Stimulated activated CD8-positive, alpha-beta memory T cell treated with anti-CD3 and anti-CD28 coated beads, Interleukin-15, amount 100 ng/mL, for 48 hours (primary cell): ENCODE measurements at places on chromosomes 1 and 21.

DNA sequence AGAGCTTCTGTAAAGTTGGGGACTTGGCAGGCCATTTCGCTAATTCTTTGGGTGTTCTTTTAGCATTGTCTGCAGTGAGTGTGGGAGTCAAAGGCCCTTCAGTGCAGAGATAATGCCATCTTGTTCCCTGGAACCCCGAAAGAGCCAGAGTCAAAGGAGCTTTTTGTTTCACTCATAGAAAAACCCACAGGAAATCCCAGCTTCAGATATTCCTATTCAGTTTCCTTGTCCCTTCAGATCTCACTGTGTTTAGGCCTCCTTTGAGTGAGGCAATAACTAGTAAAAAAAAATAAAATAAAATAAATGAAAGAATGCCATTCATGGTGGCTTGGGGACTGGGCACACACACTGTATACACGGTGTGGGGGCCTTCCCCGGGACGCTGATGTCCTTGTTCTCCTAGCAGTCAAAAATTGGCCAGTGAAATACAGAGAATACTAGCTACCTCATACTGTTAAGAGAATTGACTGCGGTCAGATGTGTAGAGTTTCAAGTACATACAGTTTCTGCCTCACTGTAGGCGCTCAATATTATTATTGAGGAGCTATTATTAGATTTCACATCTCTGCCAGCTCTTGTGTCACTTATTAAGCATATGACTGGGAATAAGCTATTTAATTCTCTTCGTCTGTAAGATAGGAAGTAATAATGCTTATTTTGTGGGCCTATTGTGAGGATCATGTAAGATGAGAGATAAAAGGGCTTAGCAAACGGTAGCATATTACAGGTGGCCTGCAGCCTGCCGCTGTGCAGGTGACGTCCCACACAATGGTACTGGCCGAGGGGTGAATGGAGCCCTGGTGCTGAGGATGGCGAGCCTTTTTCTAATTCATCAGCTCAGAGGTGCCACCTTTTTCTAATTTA lies 16.7 kb downstream of the DISC1 start:
- DNase-seq, result no peak

DNA sequence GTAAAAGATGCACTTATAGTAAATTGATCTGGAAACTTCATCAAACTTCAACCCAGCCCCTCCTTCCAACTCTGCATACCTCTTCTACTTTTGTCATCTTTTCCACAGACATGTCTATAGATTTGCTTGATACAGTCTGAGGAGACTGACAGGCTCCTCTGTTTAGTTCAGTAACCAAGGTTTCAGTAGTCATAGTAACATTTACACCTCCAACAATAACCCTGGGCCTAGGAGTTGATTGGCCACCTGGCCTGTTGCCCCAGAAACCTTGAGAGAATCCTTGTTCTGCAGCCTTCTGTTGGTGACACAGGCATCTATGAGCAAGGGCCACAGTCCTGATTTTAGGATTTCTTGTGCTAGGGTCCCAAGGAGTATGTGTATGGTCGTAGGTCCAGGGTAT lies at the start of gene CFAP141:
TSS of gene CFAP141 (minus strand) at position 138 of the 400 bp plus-strand sequence. CDS start at position 112, 26 bp downstream.
- no peak for DNase-seq

- DNase-seq, result no peak
These were observed 22.9 kb downstream of the SYT11 start for GRCh38 chr1:155882235-155882634.

DNA sequence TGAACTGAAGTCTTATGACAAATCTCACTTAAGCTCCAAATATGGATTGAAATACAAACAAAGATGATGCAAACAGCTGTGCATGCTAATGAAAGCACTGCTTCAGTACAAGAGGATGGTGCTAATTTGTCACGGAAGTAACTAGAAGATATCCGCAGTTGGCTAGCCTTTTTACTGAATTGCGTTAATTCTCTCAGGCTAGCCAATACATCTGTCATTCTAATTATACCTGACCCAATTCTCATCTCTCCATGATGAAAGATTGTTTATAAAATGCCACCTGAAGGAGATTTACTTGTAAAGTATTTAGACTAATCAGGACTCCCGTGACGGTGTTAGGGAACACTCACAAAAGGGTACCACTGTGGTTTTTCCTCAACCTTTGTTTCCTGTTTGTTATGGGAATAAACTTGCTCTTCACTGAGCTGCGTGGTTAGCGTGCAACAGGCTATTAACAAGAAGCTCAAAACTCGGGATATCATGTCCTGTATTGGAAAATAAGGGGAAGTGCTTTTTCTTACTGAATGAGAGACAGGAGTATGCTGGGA lies 162.5 kb downstream of the APP start:
- DNase-seq, result no peak

- no peak for DNase-seq
These were observed 29.1 kb downstream of the IL12RB2 start for GRCh38 chr1:67336783-67337182.

- DNase-seq, result no peak
These were observed 24.7 kb upstream of the ATP5PO start for GRCh38 chr21:33940164-33940880.

GRCh38 chr1:246599315-246599714 lies 33.1 kb downstream of the CNST start:
- DNase-seq, result no peak

- DNase-seq, result no peak
These were observed 21.8 kb downstream of the COL6A2 start for GRCh38 chr21:46119637-46120271.

GRCh38 chr1:7334475-7335035 lies 436.5 kb upstream of the VAMP3 start:
- DNase-seq, result no peak

DNA sequence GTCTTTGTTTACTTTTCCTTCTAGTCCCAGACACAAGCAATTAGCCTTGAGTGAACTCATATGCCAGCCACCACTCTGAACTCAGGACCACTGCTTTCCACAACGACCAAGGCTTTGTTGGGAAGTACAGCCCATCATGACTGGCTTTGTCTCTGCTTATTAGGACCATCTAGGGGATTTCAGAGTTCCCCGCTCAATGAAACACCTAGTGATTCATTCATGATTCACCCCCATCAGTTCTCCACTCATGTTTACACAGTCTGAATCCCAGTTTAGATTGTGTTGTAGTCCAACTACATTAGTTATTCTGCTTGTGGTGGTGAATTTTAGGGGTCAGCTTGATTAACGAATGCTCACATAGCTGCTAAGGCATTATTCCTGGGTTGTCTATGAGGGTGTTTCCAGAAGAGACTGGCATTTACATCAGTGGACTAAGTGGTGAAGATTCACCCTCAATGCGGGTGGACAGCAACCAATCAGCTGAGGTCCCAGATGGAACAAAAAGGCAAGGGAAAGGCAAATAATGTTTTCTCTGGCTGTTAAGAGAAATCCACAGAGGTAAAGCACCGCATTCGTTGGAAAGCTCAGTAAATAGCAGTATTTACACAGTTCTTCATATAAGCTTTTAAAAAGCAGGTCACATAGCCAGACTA lies 122.7 kb downstream of the RGS21 start:
- DNase-seq, result no peak

DNA sequence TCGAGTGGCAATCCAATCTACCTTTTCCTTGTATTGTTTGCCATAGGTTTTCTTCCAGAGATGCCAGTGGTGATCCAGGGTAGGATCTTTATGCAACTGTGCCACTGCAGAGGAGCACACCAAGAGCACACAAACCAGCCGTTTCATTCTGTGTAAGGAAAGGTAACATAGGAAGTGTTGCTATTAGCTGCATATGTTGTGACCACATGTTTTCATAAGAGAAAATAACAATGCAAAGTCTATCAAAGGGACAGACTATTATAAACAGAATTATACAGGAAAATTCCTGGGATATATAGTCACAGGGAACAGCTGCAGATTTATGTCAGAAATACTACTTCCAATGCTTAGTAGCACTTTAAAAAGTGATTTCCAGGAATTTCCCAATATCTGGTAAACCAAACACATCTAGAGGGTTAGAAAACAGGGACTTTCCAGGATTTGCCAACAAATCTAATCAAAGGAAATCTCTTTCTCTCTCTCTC lies 919 bp downstream of the CTSS start:
- no peak for DNase-seq

DNA sequence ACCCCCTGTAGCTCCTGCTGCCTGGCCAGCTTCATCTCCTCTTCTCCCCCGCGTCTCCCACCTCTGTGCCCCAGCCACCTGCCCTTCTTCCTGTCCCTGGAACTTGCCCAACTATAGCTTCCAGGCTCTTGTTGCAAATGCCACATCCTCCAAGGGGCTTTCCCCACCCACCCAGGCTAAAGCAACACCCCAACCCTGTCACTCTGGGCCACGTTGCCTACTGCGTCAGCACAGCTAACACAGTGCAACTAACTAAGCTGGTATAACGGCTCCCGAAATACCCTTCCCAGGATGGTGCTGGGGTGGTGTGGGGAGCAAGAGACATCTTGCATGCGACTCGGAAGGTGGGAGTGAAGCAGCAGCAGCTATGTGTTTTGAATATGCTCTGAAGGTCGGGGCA lies 19.7 kb downstream of the CAMK2N1 start:
- peak; percentile 39 for DNase-seq

DNA sequence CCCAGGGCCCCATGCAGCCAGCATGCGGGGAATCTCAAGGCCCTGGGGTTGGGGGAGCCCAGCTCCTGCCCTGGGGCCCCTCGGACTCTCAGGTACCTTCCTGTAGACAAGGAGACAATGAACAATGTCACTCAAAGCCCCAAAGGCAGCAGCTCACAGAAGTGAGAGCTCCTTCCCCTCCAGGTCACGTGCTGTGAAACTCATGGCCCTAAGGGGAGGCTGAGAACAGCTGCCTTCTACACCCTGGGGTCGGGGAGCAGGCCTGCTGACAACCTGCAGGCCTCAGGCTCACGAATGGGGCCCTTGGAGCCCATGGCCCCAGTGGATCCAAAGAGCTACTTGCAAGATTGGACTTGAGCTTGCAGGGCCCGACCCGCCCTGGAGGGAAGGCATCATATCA lies 3.2 kb downstream of the MEGF6 start:
- DNase-seq, result no peak

DNA sequence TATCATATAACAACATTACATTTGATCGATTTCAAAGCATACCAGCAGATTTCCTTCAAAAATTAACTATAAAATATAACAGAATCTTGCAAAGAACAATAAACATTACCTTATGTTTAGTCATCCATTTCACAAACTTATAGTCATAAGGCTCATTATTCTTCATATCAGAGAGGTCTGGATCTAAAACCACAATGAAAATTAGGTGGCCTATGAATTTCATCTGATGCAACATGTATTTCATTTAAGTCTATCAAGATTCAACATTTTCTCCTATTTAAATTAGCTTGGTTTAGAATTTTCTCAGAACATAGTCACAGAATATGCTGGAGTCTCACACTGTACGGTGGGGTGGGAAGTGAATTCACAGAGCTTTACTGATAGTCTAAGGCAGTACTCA lies 49.2 kb downstream of the KYAT3 start:
- no peak for DNase-seq

- DNase-seq, result no peak
These were observed 480.9 kb upstream of the ZRANB2 start for GRCh38 chr1:71561729-71562128.

- DNase-seq, result no peak
These were observed 41.0 kb downstream of the PGBD5 start for GRCh38 chr1:230385158-230385450.

DNA sequence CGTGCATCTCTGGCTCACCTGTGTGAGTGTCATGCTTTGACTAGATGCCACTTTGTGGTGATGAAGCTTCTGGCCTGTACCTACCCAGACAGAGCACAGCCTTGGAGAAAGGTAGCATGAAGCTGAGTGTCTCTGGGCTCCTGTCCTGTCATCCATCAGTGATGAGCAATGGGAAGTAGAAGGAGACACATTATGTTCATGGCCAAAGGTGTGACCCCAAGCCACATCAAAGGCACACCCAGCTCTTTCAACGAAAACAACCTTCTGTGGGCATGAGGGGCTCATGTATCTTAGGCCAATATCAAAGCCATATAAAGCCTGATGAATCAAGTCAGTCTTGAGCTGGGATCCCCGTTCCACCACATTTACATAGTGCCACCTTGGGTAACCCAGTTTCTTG lies 1.0 kb upstream of the CLIC6 start:
- DNase-seq, result no peak

DNA sequence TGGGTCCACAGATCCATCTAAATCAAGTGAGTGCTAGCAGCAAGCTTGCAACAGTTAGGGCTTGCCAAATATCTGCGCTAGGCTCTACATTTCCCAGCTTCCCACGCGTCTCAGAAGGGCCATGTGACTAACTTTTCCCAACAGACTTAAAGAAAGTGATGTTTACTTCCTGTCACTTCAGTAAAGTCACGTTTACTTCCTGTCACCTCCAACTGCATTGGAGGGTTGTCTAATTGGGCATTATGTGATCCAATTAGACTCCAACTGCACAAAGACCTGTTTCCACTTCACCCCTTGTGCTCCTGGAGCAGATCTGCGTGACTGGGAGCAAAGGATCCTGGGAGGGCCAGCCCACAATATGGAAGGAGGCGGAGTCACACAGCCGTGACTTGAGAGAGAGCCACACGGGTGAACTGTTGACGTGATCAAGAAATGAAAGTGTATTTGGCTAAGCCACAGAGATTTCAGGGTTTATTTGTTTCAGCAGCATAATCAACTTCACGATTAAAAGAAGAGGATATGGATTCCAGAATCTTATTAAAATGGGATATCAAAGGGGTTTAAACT lies 77.7 kb downstream of the CYYR1 start:
- DNase-seq, result no peak

- no peak for DNase-seq
These were observed 10.2 kb downstream of the SETSIP start for GRCh38 chr1:92065042-92065441.
